HS-27A (cell line): ENCODE measurements at places on chromosomes 3 and 15.

DNA sequence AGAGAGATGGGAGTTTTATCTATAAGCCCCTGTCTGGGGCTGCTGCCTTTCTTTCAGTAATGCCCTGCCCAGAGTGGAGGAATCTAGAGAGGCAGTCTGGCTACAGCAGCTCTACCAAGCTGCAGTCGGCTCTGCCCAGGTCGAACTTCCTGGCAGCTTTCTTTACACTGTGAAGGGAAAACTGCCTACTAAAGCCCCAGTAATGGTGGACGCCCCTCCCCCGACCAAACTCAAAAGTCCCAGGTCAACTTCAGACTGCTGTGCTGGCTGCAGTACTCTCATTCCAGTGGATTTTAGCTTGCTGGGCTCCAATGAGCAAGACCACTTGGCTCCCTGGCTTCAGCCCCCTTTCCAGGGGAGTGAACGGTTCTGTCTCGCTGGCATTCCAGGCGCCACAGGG is 65.9 kb upstream of the RARB start:
- no peak for DNase-seq

DNA sequence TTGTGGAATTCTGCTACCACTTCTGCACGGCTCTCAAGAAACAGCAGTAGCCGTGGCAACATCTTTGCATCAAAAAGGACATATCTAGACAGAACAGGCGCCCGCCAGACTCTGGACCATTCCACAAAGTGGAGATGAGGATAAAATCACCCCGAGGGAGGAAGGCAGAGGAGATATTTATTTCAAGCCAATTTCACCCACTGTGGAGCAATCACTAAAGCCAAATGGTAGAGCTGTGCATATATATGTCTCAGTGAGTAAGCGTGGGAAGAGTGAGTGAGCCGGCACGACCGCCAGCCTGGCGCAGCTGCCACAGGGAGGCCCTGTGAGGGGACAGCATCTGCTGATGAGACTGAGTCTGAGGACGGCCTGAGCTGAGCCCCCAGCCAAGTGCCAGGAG is 111.3 kb downstream of the MEGF11 start:
- no peak for DNase-seq

GRCh38 chr15:98154863-98155262 is 194.4 kb downstream of the ARRDC4 start:
- peak; percentile 22 for DNase-seq

GRCh38 chr3:120145542-120146285 is 51.5 kb upstream of the GSK3B start:
- peak; percentile 76 for DNase-seq

GRCh38 chr15:64045774-64046420 is 388 bp downstream of the DAPK2 start:
- no peak for DNase-seq

- no peak for DNase-seq
These were observed 228.8 kb upstream of the PPP2R3A start for GRCh38 chr3:135736740-135737139.

- DNase-seq: no peak
These were observed 8.0 kb upstream of the ANKRD28 start for GRCh38 chr3:15805756-15806266.

DNA sequence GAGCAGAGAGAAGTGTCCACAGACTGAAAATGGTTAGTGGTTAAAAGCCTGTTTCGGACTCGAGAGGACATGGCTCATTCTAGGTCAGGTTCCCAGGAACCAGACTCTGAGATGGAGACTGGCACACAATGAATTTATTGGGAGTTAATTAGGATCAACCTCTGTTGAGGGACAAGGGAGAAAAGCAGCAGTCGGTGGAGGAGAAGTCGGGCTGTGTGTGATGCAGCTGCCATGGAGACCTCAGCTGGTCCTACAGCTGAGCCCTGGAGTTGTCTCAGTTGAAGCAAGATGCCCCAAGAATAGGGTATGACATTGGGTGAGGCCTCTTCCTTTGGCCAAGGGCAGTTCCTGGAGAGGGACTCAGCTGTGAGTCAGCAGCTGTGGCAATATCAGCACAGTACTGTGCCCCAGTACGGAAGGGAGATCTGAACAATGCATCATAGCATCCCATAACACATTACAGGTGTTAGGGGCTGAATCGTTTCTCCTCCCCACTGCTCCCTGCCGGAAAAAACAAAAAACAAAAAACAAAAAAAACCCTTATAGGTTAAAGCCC is 105.4 kb downstream of the ABHD5 start:
- DNase-seq: no peak

GRCh38 chr3:146166826-146167225 is 5.8 kb upstream of the PLOD2 start:
- no peak for DNase-seq

DNA sequence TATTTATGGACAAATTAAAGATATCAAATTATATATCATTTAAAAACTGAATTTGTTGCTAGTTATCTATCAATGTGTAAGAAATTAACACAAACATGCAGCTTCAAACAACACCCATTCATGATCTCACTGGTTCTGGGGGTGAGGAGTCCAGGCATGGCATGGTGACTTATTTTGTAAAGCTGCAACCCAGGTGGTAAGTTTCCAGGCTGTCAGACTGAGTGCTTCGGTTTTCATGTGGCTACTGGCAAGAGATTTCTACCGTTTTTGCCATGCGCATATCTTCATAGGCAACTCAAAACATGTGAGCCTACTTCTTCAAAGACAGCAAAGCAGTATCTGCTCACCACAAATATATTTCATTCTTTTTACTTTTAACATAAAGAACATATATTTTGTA is 364.3 kb upstream of the BCHE start:
- no peak for DNase-seq

- DNase-seq: no peak
These were observed 52.9 kb upstream of the ROBO2 start for GRCh38 chr3:76986876-76987474.

DNA sequence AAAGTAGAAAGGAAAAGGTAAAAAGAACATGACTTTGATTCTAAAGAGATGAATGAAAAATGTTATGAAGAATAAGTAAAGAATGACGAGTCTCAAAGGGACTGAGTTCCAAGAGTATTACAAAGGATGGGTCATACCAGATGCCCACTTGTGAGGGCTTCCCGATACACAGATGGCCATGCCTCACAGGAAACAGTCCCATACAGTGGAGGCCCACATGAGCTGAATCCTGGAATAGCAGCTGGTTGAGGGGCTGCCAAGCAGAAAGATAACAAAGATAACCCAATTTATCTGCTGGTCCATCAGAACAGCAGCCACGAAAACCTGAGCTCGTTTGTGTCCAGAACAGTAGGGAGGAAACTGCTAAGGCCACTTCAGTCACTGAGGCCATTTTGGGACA is 3.7 kb downstream of the SSR3 start:
- DNase-seq: peak; percentile 79

DNA sequence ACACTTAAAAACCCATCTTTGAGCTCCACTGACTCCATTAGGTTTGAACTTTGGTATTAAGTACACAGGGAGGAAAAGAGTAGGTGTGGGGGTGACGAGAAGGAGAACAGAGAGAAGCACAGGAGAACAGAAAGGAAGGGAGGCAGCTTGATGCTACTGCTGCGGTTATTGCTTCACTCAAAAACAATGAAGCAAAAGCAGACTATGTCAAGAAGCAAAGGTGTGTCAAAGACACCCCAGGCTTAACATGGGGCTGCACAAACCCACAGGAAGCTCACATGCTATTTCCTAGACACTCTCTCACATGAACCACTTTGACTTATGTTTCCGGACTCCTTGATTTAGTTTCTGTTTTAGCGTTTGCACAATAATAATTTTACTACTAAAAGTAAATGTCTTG is 961.0 kb upstream of the CFAP20DC start:
- DNase-seq: no peak

DNA sequence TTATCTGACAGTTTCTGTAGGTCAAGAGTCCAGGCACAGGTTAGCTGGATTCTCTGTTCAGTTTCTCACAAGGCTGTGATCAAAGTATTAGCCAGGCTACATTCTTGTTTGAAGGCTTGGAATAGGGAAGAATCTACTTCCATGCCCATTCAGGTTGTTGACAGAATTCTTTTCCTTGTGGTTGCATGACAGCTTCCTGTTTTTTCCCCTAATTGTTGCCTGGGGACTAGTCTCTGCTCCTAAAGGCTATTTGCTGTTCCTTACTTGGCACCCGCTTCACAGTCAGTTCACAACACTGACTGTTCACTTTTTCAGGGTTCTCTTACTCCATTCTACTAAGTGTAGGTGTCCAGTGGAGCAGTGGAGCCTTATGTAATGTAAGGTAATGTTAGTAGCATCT is 115.4 kb upstream of the GBE1 start:
- no peak for DNase-seq

- no peak for DNase-seq
These were observed 130.2 kb upstream of the TPRG1 start for GRCh38 chr3:189041482-189042090.

DNA sequence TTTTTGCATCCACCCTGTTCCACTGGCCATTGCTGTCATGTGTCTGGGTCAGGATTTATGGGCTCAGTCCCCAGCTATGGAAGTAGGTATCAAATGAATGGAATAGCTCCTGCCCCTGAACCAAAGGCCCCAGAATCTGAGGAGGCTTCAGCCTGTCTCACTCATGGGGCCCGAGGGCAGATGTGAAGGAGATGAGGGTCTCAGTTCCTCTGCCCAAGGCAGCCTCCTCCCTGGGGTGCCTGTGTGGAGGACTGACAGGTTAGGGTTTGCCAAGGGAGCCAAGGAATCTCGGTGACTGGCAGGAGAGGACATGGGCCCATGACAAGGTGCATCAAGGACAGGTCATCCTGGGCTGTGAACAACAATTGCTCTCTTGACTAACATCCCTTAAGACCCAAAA is 70.4 kb downstream of the CPN2 start:
- no peak for DNase-seq
